ENCODE measurements at places on chromosomes 1 and 21. TPM values are rescaled to one million over a fixed set of nuclear protein-coding genes. Genes with fewer than 3 reads are reported as not detected.

DNA sequence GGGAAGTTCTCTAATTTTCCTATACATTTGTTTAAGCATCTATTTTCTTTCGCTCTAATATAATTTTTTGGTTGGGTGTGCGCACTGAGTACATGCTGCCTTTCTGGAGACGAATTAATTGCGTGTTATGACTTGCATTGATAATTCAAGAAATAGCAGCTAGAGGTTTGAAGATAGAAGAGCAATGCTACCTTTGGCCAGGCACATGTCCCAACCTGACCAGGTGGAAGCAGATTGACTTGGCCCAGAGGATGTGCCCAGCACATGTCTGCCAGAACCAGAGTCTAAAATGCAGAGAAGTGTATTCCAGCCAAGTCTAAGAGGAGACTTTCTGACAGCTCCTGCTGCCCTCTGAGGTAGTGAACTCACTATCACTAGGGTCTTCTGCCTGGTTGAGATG is 114.3 kb downstream of the SLC35F3 start:
- H3K27me3 ChIP-seq = no peaks in the 10 kb centered on the region
- H3K4me1 ChIP-seq = no peaks in the 10 kb centered on the region
- DNase-seq = no peak
- no peak overlapping the region for H3K27ac ChIP-seq

SLC16A4 gene
- polyA plus RNA-seq = 8.5 TPM

DNA sequence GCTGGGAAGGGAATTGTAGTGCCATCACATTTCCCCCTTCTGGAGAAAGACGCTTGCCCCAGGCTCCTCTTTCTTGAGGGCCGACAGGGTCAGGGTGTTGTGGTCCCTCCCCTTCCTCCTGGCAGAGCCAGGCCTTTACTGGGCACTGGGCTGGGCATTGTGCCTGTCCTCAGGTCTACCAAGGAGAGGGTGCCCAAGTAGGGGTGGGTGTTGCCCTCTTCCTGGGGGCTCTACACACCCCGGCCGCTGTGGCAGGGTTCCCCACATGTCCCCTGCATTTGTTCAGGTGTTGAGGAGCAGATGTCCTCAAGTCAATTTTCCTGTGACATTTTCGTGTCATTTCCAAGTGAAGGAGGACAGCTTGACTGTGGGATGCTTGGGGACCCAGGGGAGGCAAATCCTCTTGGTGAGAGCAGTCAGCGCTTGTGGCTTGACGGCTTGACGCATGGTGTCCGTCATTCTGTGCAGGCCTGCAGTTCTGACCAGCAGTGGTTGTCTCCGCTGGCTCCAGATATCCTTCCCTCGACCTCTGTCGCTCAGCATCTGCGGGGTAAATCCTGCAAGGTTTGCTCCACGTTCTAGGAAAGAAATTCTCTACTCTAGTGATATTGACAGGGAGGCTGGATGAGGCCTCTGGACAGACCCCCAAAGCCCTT is 181.9 kb upstream of the VAMP3 start:
- H3K27ac ChIP-seq = no peak overlapping the region
- H3K27me3 ChIP-seq = peaks cover 2% of the 10 kb centered on the region
- H3K4me1 ChIP-seq = no peaks in the 10 kb centered on the region
- H3K4me3 ChIP-seq = no peak overlapping the region

DNA sequence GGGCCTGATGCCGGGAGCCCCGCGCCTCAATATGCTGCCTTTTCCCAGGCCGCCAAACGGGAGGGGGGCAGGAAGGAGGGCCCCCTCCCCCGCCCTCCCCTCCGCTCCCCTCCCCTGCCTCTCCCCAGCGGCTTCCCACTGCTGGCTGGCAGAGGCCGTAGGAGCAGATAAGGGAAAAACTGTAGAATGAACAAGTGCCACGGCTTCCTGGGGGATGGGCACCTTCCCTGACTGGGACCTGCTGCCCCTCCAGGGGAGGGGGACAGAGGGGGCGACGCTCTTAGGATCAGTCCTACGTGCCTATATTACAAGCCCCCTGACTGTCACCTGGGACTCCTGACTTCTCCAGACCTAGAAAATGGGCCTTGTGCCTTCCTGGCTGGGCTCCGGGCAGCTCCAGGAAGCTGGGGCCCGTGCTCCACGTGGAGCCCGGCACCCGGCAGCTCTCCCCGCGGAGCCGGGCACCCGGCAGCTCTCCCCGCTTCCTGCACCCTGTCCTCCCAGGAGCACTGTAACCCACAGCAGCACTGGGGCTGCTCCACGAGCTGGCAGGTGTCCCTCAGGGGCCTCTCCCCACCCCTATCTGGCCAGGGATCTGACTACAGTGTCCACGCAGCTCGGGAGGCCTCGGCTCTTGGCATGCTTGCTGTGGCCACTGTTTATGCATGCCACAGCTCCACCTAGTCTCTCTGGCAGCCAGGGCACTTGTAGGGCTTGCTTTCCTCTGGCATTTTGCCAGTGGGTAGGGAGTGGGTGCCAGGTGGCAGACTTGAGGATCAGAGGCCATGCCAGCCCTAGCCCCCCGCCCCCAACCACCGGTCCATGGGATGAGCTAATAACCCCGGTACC is 674 bp upstream of the HES5 start:
- H3K27ac ChIP-seq = no peak overlapping the region
- no peak overlapping the region for H3K4me3 ChIP-seq
- peaks cover 55% of the 10 kb centered on the region for H3K27me3 ChIP-seq
- H3K4me1 ChIP-seq = peaks cover 22% of the 10 kb centered on the region

USH2A gene
- polyA plus RNA-seq = under 0.01 TPM

DNA sequence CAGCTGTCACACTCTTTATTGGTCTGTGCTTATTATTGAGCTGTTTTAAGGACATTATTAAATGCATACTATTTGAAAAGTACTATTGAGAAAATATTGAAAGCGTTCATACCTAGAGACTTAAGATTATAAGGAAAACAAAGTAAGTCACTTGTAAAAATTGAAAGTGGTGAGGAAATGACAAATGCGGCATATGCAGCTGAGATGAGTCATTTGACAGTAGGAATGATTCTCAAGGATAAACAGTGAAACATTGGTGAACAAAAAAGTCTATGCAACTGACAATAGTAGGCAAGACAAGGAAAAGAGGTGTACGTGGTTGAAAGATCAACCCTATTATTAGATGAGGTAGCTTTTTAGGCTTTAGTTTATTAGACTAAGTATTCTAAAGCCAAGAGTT is 82.6 kb upstream of the MAP10 start:
- no peak overlapping the region for H3K27ac ChIP-seq
- DNase-seq = no peak
- H3K4me1 ChIP-seq = no peaks in the 10 kb centered on the region
- H3K36me3 ChIP-seq = no peaks in the 10 kb centered on the region
- H3K27me3 ChIP-seq = no peaks in the 10 kb centered on the region

DNA sequence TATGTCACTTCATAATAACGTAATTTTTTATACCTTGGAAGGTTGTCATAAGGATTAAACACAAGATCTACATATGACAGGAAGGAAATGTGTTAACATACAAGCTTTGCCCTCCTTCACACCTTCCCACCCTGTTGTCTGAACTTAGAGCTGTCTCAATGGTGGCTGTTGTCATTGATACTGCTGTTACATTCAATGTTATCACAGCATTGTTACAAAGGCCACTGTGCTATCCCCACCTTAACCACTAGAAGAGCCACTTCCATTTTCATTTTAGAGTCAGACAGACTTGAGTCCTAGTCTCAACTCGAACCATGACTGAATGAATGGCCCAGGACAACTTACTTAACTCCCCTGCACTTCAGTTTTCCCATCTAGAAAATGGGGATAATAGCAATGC is 31.2 kb downstream of the TAS1R2 start:
- no peaks in the 10 kb centered on the region for H3K4me1 ChIP-seq
- no peaks in the 10 kb centered on the region for H3K27me3 ChIP-seq
- no peak for DNase-seq
- no peaks in the 10 kb centered on the region for H3K36me3 ChIP-seq
- H3K27ac ChIP-seq = no peak overlapping the region
- no peak overlapping the region for H3K4me3 ChIP-seq

DNA sequence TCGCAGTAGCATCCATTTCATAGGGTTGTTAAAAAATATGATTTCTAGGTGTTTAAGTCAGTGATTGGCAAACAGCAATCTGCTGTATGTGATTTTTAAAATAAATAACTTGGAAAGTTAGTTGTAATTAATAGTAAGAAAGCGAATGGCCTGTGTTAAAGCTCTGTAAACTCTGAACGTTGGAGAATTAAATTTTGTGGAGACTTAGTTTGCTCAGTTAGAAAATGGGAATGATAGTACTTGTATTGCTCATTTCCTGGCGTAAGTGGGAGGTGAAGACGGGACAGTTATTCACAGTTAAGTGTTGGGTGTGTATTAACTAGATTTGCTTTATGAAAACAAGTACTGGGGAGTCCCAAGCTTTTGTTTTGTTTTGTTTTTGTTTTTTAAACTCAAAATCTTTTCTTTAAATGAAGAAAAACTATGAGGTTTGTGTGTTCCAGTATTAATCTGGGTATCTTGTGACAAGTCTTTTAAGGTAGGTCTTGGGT is 995 bp downstream of the CACYBP start:
- DNase-seq = no peak
- H3K27me3 ChIP-seq = no peaks in the 10 kb centered on the region
- H3K4me1 ChIP-seq = peaks cover 4% of the 10 kb centered on the region
- peaks cover 2% of the 10 kb centered on the region for H3K36me3 ChIP-seq
- H3K27ac ChIP-seq = peak overlapping the region; percentile 97

GRCh38 chr21:28674763-28675162 is 317.9 kb downstream of the LTN1 start:
- H3K4me1 ChIP-seq = no peaks in the 10 kb centered on the region
- H3K36me3 ChIP-seq = no peaks in the 10 kb centered on the region
- no peak overlapping the region for H3K27ac ChIP-seq
- no peaks in the 10 kb centered on the region for H3K27me3 ChIP-seq
- DNase-seq = no peak

DNA sequence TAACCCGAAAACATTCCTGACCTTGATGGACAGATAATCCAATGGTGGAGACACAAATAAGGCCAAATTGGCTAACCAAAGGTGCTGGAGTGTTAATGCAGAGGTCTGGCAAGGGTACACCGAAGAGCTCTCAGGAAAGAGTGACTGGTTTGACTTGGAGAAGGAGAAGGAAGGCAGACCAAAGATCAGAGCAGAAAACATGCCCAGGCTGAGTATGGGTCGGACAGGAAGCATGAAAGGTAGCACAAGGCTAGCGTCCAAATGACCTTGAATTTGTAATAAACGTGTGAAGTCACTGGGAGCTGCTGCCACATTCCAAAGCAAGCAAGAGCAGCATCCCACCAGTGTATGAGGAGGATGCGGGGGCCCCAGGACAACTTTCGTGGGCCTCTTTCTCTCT is 45.7 kb downstream of the APP start:
- H3K4me1 ChIP-seq = peaks cover 28% of the 10 kb centered on the region
- no peak overlapping the region for H3K4me3 ChIP-seq
- DNase-seq = no peak
- H3K27ac ChIP-seq = peak overlapping the region; percentile 79
- H3K36me3 ChIP-seq = peaks cover 2% of the 10 kb centered on the region

DNA sequence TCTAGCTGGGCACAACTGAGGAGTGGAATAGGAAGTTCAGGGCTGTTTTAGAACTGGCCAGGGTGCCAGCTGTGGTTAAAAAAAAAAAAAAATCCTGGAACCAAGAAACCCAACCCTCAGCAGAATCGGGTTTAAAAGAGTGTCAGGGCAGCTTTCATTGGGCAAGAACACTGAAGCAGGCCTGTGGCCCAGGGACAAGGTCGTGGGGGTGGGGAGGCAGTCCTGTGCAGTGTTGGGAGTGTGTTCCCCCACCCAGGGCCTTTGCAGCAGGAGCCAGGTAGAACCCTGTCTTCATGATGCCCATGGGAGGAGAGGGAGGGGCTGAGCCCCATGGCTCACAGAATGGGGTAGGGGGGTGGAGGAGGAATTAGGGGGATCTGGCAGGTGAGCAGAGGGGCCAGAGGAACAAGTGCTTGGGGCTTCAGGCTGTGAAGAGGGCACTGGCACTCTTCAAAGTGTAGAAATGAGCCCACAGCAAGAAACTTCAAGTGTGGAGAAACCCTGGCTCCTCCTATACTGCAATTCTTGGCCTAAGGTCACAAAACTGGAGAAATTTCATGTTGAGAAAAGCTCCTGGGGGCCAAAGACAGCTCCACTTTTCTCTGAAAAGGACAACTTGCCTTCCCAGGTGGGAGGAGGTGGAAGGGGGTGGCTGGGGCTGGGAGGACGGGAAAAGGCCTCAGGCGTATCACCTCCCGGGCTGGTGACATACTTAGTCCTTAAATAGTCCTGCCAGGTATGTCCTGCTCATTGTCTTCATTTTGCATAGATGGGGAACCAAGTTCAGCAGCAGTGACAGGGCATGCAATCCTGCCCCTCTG is 39.3 kb downstream of the KIAA1614 start:
- H3K27me3 ChIP-seq = no peaks in the 10 kb centered on the region
- H3K4me3 ChIP-seq = no peak overlapping the region
- no peaks in the 10 kb centered on the region for H3K36me3 ChIP-seq
- peaks cover 2% of the 10 kb centered on the region for H3K4me1 ChIP-seq

DNA sequence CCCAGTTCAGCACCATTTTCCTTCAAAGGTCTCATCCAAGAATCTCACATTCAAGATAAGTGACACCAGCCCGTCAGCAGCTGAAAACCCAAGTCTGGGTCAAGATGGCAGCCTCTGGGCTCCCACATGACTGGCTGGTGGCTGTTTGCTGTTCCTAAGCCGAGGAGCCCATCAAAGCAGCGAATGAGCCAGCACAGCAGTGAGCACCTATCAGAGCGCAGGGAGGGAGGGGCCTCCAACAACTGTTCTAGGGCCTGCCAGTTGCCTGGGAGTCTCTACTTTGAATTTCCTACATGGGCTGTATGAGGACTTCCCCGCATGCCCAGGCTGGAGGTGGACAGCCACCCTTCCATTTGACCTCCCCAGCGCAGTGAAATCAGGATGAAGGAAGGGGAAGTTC is 102.7 kb downstream of the ADARB1 start:
- H3K4me1 ChIP-seq = no peaks in the 10 kb centered on the region
- no peak overlapping the region for H3K27ac ChIP-seq
- no peak for DNase-seq
- H3K36me3 ChIP-seq = peaks cover 15% of the 10 kb centered on the region

DNA sequence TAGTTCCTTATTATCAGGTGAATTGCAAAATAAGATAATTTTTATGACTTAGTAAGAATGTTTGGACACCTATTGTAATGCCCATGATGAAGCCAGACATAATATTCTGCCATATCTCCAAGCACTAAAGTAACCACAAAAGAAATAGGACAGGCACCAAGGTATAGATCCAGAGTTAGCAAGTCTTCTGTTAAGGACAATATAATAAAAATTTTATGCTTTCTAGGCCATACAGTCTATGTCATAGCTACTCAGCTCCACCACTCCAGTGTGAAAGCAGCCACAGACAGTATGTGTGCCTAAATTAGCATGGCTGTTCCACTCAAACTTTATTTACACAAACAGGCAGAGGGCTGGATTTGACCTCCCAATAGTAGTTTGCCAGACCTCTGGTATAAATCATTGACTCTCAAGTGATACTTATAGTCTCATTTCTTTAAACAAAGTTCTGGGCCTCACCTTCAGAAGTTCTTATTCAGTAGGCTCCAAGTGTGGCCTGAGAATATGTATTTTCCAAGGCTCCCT is 88.3 kb downstream of the SCMH1 start:
- no peak overlapping the region for H3K4me3 ChIP-seq
- H3K4me1 ChIP-seq = peaks cover 33% of the 10 kb centered on the region
- peaks cover 8% of the 10 kb centered on the region for H3K36me3 ChIP-seq
- no peak for DNase-seq
- H3K27ac ChIP-seq = no peak overlapping the region
- H3K27me3 ChIP-seq = no peaks in the 10 kb centered on the region
